ENCODE measurements at places on chromosomes 5 and 9.

DNA sequence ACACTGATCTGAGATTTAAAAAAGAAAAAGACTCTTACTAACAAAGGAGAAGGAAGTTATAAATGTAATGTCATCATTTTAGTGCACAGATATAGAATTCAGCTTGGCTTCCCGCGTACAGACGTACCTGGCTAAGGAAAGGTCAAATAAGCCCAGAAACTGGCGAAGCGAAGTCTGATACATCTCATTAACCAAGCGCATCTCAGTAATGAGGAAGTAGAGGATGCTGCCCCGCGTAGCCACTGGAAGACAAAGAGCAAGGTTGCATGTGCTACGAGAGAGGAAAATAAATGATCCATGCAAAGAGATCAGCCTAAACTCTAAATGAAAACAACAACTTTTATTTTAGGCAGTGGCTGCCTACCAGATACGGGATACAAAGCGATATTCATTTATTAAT, 208.8 kb downstream of the DNAH5 start:
- DNase-seq, result no peak

DNA sequence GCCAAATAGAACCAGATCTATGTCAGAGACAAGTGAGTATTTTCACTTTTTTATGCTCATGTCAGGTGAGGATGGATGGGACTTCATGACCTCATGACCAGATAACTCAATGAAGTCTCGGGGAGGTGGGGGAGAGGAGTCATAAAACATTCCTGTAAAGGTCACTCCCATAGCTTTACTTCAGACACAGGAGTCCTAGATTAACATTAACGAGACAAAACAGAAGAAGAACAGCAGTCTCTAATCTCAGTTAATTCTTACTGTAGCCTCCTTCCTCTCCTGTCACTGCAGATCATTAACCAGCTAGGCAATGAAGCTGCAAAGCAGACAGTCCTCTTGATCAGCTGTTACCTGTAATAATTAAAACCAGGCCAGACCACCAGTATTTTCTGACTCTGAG, 11.2 kb downstream of the CRHBP start:
- DNase-seq, result no peak

GRCh38 chr5:159817262-159818029, 98.8 kb upstream of the ADRA1B start:
- DNase-seq, result no peak

GRCh38 chr5:118301696-118302095, 686.7 kb downstream of the DTWD2 start:
- DNase-seq, result no peak

DNA sequence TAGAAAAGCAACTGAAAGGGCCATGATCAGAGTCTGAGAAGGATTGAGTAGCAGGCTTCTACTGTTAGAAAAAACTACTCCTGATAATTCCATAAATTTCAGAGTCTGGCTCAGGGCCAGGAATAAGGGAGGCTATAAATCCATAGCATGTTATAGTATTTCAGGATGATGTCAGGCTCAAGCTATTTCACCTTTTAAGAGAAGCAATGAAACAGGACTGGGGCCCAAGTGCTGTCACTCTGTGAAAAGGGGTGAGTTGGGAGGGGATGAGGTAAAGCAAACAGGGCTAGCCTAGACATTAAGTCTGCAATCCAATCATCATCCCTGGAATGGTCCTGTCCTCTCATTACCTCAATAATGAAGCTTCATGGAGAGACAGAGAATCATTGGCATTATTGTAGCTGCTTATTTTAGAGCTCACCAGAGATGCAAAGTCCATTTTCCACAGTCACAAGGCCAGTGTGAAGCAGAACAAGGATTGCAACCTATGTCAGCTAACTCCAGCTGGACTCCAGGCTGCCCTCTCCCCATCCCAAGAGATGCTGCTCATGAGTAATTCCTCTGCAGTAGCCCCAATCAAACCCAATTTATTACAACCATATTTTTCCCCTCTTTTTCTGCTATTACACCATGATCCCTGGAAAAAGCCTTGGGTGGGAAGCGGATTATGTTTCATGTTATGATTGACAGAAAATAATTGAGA, 56.0 kb downstream of the PAPPA start:
- DNase-seq, result no peak

DNA sequence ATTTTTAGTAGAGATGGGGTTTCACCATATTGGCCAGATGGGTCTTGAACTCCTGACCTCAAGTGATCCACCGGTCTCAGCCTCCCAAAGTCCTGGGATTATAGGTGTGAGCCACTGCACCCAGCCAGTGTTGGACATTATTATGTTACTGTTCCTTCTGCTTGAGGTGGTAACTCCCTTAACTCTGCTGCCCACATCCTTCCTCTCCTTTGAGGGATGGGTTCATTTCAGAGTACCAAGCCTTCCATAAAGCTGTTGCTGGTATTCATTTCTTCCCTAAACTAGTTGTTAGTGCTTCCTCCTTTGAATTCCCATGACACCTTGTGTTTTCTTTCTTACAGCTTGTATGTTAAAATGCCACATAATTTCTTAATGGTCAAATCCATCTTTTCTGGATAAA, 54.0 kb downstream of the CTNNA1 start:
- no peak for DNase-seq

DNA sequence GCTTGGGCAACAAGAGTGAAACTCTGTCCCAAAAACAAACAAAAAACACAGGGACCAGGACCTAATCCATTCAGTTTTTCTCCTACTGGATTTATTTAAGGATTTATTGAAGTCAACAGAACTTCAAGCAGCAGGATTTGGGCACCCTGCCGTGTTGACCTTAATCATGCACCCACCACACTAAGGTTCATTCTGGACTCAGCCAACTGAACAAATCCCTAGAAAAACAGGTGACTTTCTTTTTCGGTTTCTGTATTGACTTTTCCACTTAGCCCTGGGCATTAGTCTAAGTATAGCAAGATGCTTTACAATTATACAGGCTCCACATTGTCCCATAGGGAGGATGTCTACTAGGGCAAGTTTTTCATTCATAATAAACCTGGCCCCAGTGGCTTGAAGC, 30.0 kb downstream of the ZNF131 start:
- no peak for DNase-seq

- no peak for DNase-seq
Measured at GRCh38 chr5:115070737-115071136, 99.0 kb downstream of the TRIM36 start.

DNA sequence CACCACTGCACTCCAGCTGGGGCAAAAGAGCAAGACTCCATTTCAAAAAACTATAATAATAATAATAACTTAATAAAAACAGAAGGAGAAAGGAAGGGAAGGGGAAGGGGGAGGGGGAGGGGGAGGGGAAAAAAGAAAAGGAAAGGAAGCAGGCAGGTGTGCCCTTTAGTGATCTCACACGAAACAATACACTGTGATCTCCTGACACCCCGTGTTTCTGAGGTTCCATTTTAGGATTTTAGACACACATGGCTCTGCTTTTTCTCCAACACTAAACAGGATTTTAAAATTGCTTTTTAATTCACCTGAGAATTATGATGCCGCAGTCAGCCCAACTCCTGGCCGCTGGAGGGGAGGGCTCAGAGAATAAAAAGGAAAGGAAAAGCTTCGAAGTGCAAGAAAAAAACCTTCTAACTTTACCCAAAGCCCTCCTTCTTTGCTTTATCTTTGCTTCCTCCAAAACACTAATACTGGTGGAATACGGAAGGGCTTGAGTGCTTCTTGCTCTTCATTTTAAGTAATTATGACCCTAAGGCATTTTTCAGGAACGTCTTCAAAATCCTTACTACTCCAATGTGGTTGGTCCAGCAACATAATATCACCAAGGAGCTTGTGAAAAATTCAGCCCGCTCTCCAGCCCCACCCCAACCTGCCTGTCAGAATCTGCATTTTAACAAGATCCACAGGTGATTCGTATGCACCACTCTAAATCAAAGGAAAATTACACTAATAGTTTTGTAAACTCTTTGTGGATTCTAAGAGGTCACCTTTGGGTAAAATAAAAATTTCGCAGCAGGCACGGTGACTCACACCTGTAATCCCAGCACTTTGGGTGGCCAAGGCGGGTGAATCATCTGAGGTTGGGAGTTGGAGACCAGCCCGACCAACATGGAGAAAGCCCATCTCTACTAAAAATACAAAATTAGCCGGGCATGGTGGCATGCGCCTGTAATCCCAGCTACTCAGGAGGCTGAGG, 66.0 kb downstream of the MYO10 start:
- DNase-seq, result no peak
